Colonic mucosa (tissue), 4 donors: ENCODE measurements at places on chromosomes 1 and 21.
A peak's percentile ranks its signal among the peaks of the same experiment; 100 is the strongest.

GRCh38 chr1:26483980-26484379, 11.7 kb downstream of the HMGN2 start:
- no peak for DNase-seq

DNA sequence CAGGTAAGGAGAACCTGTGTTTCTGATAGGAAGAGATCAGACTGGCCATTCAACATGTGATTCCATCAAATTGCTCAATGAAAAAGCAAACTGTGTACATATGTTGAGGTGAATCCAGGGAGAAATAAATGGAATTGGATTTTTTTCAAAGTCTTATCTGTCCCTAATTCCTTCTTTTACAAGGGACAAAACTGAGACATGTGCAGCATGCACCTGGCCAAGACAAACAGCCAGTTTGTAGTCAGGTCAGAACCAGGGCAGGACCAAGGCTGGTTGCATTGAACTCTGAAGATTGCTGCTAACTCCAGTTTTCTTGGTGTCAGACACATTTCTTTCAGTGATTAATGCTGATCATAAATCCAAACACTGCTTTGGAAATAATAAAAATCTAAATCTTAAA, 69.6 kb upstream of the CCDC190 start:
- DNase-seq = no peak

GRCh38 chr21:45263534-45263933, 24.2 kb downstream of the POFUT2 start:
- DNase-seq = peak; percentile 12

GRCh38 chr1:206002871-206003801, at the start of gene RAB7B:
TSS of gene RAB7B (minus strand) at chr1:206003395. CDS start at chr1:205994135, 9,260 bp downstream.
- peak; percentile 61 for DNase-seq

DNA sequence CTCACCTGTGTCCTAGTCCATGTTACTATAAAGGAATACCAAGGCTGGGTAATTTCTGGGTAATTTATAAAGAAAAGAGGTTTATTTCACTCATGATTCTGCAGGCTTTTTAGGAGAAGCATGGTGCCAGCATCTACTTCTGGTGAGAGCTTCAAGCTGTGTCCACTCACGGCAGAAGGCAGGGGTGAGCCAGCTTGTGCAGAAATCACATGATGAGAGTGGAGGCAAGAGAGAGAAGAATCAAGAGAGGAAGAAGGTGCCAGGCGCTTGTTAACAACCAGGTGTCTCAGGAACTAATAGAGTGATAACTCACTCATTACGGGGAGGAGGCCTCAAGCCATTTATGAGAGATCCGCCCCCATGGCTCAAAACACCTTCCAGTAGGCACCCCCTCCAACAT, 67.5 kb upstream of the CD34 start:
- no peak for DNase-seq

- no peak for DNase-seq
Observed at GRCh38 chr1:209490013-209490412, 93.5 kb upstream of the CAMK1G start.

DNA sequence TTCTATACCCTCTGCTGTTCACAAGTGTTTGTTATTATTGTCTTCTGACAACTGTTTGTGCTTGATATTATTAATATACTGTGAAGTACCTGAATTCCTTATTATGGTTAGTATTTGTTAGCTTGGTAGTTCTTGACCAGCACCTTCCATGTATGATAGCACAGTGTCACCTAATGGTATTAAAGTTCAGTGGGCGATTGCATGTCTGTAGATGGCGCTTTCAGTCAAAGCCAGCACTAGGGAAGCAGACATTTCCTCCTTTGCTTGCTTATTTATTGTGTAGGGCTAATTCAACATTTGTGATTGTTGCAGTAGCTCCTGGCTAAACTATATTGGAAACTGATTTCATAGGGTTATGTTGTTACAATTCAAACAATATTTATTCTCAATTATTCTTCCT, 218.0 kb downstream of the ZP4 start:
- no peak for DNase-seq

GRCh38 chr1:81050390-81050789, 750.3 kb upstream of the ADGRL2 start:
- DNase-seq = no peak

DNA sequence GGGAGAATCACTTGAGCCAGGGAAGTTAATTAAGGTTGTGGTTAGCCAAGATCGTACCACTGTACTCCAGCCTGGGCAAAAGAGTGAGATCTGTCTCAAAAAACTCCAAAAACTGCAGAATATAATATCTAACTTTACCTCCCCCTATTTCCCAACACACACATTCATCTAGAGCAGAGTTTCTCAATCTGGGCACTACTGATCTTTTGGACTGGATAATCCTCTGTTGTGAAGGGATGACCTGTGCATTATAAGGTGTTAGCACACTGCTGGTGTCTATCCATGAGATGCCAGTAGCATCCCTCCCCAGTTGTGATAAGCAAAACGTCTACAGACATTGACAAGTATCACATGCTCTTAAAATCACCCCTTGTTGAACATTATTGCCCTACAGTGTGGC, 61.8 kb downstream of the RGS13 start:
- no peak for DNase-seq

DNA sequence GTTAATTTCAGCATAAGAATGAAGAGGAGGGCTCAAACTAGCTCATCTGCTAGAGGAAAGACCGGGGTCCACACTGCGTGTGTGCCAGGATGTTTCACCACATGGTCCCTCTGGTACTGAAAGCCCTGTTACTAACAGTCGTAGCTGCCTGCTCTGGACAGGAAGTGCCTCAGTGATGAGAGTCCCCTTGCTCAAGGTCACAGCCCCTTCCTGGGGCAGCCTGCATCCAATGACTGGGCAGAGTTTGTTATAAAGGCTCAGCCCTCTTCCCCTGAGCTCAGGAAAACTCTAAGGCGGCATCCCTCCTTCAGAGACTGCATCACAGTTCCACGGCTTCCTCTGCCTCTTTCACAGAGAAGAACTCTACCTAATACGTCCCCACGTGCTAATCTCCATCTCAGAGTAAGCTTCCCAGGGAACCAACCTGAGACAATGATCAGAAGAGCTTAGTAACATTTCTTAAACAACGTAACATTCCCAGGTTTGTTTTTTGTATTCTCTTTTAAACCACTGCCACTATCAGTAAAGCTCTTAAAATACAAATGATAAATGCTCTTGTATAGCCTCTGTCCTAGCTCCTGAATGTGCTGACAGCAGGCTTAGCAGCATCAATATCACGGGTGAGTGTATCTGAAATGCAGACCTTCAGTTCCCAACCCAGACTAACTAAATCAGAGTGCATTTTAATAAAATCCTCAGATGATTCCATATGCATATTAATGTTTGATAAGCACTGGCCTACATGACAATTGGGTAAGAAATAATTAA, 38.0 kb upstream of the ATP1A1 start:
- DNase-seq = no peak

- no peak for DNase-seq
Observed at GRCh38 chr1:196660852-196661251, 9.0 kb downstream of the CFH start.
